SJCRH30 (cell line): ENCODE measurements at places on chromosomes 5 and 9.

DNA sequence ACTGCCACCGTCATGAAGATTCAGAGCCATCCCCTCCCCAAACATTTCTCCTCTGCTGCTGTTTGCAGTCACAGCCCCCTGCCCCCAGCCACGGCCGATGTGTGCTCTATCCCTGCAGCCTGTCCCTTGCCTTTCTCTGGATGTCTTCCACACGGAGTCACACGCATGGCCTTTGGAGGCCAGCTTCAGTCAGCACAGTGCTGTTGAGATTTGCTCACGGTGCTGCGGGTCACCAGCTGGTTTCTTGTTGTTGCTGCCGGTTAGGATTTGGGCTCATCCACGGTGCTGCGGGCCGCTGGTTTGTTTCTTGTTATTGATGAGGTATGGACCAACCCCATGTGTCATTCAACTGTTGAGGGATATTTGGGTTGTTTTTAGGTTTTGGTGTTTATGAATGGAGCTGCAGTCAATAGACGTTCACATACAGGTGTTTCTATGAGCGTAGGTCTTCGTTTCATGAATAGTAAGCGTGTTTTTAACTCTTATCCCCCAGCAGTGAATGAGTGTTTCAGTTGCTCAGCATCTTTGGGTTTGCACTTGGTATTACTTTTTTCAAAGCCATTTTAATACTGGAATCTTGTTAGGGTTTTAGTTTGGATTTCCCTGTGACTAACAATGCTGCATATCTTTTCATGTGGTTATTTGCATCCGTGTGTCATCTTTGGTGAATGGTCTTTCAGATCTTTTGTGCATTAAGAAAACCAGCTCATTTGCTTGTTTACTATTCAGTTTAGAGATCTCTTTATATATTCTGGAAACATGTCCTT, 57.6 kb downstream of the AHRR start:
- no peak for DNase-seq

- DNase-seq, result no peak
Observed at GRCh38 chr9:102855641-102856040, 139.5 kb upstream of the CYLC2 start.

- DNase-seq, result no peak
Observed at GRCh38 chr5:151154931-151155774, 2.4 kb downstream of the ANXA6 start.

DNA sequence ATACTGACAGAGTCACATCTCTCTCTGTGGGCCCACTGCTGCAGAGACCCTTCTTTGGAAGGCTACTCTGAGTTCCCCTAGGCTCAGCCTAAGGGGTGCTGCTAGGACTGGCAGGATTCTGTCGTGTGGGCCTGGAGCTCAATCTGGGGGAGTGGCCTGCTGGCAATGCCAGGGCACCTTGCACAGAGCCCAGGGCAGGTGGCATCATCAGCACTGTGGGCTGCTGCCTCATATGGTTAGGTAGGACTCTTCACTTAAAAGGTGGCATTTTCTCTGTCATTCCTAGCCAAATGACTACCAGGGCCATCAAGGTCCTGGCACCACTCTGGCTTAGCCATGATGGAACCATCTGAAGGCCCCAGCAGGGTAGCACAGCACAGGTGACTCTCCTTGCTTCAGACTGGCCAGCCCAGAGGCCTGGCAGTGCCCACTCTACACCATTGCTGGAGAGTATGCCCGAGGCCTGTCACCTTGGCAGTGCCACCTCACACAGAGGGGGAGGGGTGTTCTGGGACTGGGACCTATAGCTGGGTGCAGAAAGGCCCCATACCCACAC, 21.9 kb downstream of the PITX1 start:
- no peak for DNase-seq

DNA sequence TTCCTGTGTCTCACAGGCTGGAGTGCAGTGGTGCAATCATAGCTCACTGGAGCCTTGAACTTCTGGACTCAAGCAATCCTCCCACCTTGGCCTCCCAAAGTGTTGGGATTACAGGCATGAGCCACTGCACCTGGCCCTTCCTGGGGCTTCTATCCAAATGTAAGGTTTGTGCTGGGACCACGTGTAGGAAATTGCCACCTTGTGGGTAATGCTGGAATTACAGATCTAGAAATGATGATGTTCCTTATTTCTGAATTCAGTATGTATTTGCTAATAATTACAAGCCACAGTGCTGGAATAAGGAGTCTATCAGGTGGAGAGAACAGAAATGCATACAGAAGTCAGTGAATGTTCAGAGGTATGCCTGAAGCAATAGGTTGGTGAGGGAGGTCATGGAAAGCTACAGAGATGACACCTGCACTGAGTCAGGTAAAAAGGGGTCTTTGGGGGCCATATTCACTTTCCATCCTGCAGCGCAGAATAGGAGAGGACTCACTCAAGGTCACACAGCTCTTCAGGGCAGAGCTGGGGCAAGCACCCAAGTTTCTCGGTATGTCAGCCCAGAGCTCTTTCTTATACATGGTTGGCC, 8.8 kb upstream of the IGFBPL1 start:
- DNase-seq, result peak; percentile 71

GRCh38 chr5:91929522-91929817, 546.4 kb upstream of the ARRDC3 start:
- no peak for DNase-seq

- DNase-seq, result no peak
Observed at GRCh38 chr5:130874861-130875417, 290.1 kb downstream of the HINT1 start.

GRCh38 chr9:34541540-34541939, 18.8 kb upstream of the ENHO start:
- no peak for DNase-seq

GRCh38 chr9:94912700-94913249, 186.3 kb downstream of the AOPEP start:
- DNase-seq, result peak; percentile 81

DNA sequence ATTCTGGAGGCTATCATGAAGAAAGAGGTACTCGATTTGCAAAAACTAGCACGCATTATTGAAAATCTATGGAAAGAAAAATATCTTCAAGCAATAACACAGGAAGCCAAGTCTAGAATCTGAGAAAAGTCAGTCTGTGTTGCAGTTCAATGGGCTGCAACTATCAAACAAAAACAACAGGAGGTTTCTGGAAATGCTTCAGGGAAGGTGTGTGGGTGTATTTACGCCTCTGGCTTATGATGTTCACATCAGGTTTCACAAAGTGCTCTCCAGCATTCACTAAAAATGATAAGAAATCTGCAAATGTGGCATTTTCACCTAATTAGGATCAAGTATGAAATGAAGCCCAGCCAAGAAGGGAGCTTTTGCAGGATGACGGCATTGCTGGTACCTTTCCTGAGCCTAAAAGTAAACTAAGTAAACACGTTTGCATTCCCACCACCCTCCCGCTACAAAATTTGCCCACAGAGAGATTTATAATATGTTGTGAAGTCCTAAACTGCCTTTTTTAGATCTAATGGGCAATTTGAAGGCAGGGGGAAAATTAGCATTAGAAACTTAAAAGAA, 146.4 kb downstream of the GABRB2 start:
- DNase-seq, result no peak

- no peak for DNase-seq
Observed at GRCh38 chr5:131587541-131587940, 47.5 kb downstream of the RAPGEF6 start.

DNA sequence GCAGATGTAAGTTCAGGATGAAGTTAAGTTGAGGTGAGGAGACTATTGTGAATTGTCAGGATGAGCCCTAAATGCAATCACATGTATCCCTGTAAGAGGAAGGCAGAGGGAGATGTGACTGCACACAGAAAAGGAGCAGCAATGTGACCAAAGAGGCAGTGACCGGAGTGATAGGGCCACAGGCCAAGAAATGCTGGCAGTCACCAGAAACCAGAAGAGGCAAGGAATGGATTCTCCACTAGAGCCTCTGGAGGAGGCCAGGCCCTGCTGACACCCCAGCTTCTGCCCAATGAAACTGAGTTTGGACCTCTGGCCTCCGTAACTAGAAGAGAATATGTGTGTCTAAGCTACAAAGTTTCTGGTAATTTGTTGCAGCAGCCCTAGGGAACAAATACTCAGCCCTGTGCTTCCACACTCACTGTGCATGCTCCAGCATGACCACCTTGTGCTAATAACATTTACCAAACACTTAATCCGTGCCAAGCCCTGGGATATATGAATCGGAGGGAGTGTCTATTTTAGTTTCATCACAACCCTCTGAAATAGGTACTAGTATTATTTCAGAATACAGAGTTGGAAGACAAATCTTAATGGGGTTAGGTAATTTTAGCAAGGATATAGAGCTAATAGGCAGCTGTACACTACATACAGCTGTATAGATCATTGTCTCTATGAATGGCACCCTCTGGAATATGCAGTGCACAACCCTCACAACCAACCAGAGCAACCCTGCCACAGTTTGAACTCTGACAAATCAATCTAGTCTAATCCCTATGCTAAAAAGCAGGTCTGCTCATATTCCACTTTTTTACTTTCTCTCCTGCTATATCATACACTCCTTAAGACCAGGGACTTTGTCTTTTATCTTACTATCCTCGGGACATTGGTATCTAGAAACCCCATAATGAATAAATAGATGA, 7.8 kb upstream of the GPX8 start:
- DNase-seq, result no peak

DNA sequence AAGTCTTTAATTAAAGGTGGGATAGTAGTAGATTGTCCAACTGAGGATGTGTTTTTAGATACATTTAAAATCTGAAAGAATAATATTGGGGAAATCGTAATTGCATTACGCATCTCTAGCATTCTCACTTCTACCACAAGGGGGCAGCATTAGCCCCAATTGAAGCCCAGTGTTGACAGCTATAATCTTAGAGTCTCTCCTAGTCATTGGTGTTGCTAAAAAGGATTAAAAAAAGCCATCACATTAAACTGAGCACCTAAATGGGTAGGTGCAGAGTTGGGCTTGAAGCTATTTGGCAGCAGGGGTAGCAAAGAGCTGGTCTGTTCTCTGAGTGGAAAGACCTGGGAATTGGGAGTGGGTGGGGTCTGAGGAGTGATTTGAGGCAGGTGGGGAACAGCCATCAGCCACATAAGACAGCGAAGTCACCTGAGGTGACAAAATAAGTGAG, 177.2 kb downstream of the OSTF1 start:
- peak; percentile 71 for DNase-seq

DNA sequence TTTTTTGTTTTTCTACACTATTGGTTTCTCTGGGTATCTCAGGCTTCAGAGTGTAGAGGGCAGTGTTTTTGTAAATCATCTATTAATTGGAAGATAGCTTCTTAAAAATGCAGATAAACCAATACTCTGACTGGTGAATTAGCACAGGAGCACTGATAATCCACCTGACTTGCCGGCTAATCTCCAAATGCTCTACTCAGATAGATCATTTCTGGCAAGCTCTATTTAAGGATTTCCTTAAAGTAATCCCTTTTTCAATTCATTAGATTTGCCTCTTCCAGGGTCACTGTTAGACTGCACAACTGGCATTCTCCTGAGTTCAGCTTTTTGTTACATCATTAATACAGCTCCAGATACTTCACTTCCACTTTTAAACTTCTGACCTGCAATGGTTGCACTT, 1390.3 kb upstream of the NUDT12 start:
- no peak for DNase-seq

- DNase-seq, result no peak
Observed at GRCh38 chr9:15401266-15401665, 21.4 kb upstream of the SNAPC3 start.

DNA sequence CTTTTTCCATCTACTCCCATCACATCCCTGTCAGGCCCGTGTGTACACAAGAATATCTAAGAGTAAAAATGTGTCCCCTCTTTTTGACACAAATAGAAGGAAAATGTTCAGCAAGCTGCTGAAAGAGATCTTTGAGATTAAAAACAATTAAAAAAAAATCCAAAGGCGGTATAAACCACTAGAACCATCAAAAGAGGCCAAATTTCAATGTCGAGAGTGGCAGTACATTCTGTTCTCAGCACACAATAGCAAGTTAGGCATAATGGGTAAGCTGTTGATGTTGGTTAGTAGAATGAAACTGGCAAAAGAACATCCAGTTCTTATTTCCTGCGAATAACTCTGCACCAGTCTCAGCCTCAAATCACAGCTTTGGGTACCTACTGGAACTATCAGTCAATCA, 95.2 kb upstream of the IL7R start:
- no peak for DNase-seq

GRCh38 chr5:59039296-59040023, 456.6 kb downstream of the RAB3C start:
- peak; percentile 80 for DNase-seq

DNA sequence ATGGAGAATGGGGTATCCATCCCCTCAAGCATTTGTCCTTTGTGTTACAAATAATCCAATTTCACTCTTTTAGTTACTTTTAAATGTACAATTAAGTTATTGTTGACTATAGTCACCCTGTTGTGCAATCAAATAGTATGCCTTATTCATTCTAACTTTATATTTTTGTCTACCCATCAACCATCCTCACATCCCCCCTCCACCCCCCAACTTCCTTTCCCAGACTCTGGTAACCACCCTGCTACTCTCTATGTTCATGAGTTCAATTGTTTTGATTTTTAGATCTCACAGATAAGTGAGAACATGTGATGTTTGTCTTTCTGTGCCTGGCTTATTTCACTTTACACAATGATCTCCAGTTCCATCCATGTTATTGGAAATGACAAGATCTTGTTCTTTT, 15.4 kb upstream of the RANBP17 start:
- no peak for DNase-seq

DNA sequence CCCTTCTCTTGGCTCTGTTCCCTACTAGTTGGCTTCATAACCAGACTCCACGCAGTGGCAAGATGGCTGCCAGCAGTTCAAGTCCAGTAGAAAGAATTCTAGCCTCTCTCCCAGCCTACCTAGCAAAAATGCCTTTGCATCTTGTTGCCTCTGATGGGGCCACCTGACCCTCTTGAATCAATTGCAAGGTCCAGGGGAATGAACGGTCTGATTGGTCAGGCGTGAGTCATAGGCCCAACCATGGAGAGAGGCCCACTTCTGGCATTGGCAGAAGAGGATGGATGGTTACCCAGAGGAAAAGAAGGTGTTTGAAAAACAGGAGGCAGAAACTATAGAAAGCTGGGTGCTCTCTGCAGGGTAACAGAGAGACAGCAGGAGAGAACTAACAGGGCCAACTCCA, 622.6 kb downstream of the CCDC171 start:
- no peak for DNase-seq

- DNase-seq, result no peak
Observed at GRCh38 chr9:112868461-112868860, 22.2 kb downstream of the SLC46A2 start.

DNA sequence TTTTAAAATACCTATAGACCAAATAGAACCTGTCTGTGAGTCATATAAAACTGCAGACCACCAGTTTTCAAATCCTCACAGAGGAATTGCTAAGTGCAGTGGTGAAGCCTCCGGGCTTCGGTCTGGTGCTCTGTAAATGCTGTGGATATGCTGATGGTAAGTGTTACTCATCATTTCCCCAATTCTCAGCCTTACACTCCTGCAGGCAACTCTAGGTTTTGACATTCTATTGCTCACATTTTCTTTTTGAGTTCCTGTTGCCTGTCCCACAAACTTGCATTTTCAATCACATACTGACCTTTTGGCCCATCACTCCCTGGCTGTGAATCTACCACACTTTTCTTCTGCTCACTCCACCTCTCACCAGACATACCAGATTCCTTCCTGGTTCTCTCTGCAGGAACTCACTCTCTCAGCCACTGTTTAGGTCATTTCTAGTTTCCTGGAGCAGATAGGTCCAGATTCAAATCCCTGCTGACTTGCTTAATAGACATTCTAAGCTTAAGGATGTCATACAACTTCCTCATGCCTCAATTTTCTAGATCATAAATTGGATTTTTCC, 192.9 kb downstream of the RAB3C start:
- DNase-seq, result no peak

GRCh38 chr9:105259731-105260612, 15.5 kb downstream of the SLC44A1 start:
- DNase-seq, result no peak

- DNase-seq, result no peak
Observed at GRCh38 chr9:35882996-35883395, 12.8 kb upstream of the OR13J1 start.

- DNase-seq, result no peak
Observed at GRCh38 chr9:27703216-27703980, 130.1 kb upstream of the C9orf72 start.
